Activated CD4-positive, CD25-positive, alpha-beta regulatory T cell (primary cell): ENCODE measurements at places on chromosomes 16 and 17.

GRCh38 chr16:22887445-22887844 is 73.5 kb downstream of the HS3ST2 start:
- no peak for DNase-seq

GRCh38 chr17:73958453-73958852 is 245.0 kb upstream of the RPL38 start:
- DNase-seq: no peak

GRCh38 chr17:18950944-18951905 is 740 bp upstream of the SLC5A10 start:
- no peak for DNase-seq

GRCh38 chr17:68559316-68559715 is 41.9 kb downstream of the FAM20A start:
- no peak for DNase-seq

DNA sequence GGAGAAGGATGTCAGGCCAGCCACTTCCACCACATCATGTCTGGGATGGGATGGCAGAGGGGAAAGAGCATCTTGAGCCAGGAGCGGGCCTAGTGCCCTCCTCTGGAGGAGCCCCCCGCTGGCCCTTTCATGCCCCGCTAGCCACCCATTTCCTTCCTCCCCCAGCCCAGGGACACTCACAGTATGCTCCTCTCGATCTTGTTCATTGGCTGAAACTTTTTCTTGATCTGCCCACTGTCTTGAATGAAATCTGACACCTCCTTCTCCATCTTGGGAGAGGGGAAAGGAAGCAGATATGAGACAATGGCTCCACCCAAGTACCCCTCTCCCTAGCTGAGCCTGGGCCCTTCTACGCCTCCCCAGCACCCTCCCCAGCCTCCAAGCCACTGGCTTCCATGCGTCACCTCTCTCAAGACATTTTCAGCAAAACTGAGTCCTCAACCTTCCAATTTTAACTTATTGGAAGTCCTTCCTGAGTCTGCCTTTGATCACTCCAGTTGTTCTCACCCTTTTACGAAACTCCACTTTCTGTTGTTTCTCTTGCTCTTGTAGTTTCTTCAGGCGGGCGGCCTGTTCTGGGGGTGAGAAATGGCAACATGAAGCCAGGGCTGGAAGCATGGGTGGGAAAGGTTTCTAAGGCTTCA is 7.2 kb downstream of the SPAG7 start:
- DNase-seq: no peak

GRCh38 chr17:69143683-69144231 is 2.1 kb upstream of the ABCA6 start:
- DNase-seq: no peak

DNA sequence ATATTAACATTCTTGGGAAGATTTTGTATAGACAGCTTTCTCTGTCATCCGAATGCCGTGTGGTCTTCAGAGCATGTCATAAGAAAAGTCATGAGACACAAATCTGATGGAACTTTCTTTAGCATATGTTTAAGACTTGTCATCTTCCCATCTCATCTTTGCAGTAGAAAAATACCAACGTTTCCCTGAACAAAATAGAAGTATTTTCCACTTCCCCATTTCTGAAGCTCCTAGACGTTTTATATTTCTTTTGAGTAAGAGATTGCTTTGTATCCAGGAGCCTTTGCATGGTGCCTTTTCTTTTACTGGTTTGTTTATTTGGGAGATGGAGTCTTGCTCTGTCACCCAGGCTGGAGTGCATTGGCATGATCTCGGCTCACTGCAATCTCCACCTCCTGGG is 235.1 kb downstream of the PRKCA start:
- DNase-seq: no peak

GRCh38 chr17:57577751-57578607 is 167.1 kb downstream of the CCDC182 start:
- DNase-seq: no peak

DNA sequence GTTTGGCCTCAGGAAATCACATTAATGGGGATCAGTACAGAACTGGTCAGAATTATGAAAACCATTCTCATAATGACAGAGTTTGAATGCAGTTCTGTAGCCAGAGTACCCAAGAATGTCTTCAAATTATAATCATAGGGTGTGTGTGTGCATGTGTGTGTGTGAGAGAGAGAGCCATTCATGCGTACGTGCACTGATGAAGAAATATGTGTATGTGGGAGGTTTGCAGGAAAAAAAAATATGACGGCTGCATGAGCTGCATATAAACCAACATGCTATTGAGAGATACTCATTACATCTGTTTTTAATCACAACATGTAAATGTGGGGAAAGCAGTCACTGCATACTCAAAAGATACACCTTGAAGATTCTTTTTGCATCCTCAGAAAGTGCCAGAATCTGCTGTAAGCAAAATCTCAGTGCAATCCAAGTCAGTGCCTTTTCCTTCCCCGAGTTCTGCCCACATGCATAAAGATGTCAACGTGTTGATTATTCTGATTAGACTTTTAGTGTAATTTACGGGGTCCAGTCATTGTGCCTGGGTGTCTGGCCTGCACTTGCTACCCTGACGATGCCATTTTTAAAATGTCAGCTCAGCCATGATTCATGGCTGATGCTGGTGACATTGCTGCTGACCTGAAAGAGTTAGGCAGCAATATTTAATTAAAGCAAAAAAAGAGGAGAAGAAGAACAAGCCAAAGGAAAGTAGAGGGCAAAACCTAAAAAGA is 378.7 kb upstream of the ZFHX3 start:
- DNase-seq: no peak

- no peak for DNase-seq
These were observed 128.8 kb upstream of the ASIC2 start for GRCh38 chr17:33421933-33422332.

DNA sequence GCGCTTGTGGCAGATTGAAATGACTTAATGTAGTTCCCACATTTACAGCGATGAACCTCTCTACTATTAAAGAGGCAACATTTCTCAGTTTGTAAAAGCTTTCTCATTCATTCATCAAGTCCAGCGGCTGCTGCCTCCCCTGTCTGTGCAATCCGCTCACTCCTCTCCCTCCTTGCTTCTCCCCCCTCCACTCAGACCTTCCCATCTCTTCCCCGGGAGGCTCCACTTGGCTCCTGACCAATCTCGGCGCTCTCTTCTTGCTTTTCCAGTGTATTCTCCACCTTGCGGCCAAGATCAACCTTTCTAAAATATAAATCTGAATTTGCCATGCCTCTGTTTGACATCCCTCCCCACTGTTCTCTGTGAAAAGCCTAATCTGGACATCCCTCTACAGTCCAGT is 117.5 kb downstream of the ASIC2 start:
- DNase-seq: no peak

GRCh38 chr17:67577429-67578141 is 140.2 kb upstream of the NOL11 start:
- DNase-seq: no peak

GRCh38 chr17:58084317-58084981 is 1.2 kb downstream of the DYNLL2 start:
- DNase-seq: peak; percentile 22

DNA sequence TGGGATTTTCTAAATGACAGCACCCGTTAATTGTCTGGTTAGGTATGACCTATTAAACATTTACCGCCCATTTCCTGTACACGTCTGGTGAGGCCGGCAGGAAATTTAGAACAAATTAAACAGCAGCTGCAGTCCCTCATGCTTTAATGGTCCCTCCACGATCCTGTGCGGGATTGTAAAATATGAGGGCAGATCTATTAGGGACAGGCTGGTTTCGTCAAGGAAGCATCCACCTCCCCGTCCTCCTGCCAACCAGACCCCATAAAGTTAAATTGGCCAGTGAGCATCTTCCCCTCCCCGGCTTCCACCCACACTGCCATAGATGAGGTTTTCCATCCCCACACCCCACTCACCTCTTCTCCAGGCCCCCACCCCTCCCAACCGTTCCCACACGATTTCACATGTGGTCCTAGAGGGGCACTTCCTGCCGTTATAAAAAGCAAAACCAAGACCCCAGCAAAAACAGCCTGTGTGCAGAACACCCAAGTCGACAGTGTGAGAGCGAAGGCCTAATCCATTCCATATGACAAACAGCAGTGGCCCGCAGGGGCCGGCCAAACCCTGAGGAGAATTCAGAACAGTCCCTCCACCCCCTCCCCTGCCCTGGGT is 331.9 kb downstream of the FOXL1 start:
- no peak for DNase-seq

- DNase-seq: peak; percentile 11
These were observed 781 bp downstream of the RSKR start for GRCh38 chr17:28612936-28613872.

- DNase-seq: no peak
These were observed 160.6 kb downstream of the PRKCB start for GRCh38 chr16:23996258-23996955.

DNA sequence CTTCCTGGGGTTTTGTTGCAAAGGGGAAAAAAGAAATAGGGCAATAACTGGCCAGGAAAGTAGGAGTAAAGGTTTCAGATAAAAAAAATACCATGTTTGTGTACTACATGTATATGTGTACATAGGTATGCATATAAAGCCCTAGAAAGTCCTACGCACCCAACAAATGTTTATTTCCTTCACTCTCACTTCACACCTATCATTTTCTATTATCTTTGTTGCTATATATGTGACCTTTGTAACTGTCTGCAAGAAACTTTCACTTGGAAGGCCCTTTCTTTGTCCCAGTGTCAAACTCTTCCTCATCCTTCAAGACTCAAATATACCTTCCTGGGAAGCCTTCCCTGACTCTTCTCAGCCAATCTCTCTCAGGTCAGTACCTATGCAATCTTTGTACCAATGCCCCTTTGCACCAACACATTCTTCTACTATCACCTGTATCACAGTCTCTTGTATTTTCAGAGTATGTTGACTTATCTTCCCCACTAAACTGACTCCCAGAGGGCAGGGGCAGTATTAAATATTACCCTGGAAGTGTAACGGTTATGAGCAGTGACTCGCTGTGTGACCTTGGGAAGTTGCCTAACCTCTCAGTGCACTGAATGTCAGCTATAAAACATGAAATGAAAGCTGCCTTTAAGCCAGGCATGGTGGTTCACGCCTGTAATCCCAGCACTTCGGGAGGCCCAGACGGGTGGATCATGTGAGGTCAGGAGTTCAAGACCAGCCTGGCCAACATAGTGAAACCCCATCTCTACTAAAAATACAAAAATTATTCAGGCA is 6.5 kb downstream of the XPO6 start:
- DNase-seq: no peak

DNA sequence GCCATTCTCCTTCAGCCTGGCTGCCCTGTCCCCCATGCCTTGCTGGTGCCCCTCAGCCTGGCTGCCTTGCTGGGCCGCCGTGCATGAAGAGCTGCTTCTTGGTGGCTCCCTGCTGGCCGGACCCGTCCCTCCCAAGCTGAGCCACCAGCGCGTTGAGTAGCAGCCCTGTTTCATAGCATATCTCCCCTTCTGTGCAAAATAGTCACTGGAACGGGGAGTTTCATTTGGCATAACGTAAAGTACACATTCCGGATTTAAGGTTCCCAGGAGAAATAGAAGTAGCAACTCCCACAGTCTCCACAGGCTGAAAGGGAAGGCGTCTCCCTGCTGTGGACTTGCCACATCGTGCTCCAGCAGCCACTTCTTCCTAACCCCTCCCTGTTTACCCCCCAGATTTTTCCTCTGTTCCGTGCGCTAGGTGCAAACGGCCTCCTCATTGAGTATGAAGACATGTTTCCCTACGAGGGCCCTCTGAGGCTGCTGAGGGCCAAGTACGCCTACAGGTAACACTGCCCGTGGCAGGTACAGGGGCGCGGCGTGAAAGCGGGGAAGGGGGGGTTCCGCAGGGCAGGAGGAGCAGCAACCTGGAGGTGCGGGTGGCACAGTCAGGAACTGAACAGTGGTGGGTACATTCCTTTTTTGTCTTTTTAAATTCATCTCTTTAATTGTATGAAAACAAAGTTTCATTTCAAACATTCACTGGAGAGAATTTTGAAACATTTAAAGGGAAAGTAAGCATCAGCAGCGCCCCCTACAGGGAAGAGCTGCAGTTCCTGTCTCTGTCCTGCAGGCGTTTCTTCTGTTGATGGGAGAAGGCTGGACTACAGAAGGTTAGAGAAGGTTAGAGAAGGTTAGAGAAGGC is 5.8 kb upstream of the OGFOD3 start:
- peak; percentile 19 for DNase-seq

- DNase-seq: no peak
These were observed 5.8 kb upstream of the RPRML start for GRCh38 chr17:46984892-46985291.

- DNase-seq: no peak
These were observed 1.2 kb downstream of the GFAP start for GRCh38 chr17:44914148-44914547.

GRCh38 chr17:57905875-57906455 is 49.2 kb downstream of the CUEDC1 start:
- DNase-seq: no peak

DNA sequence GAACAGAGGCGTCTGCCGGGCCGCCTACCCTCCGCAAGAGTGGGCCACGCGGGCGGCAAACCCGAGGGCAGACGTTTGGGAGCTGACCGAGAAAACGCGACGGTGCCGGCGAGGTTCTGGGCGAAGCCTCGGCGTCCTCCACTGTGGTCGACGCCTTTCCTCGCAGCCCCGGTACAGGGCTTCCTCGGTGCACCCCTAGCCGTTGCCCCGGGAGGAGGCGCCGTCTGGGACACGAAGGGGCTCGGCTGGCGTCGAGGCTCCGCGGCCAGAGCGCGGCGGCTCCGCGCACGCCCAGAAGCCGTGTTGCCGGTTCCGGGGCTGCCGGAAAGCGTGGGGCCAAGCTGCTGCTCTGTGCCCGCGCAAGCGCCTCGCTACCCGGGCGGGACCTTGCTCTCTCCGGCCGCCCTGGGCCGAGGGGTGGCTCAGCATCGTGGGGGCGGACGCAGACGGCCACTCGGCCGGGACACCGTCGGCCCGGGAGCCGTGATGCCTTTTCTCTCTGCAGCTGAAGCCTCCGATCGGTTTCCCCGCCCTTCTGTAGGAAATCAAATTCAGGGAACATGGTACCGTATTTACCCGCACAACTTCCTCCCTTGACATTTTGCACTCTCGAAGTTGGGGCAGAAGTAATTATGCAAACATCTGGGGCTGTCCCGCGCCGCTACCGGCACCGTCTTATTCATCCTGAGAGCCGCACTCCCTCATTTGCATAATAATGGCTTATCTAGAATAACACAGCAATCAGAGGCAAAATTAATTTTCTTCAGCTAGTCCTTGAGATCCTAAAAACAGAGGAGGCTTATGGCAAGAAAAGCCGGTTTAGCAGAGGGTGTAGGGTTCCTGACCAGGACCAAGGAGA is 7.3 kb upstream of the CBX8 start:
- peak; percentile 23 for DNase-seq

- no peak for DNase-seq
These were observed 26.2 kb downstream of the ADAMTS18 start for GRCh38 chr16:77408607-77409006.

DNA sequence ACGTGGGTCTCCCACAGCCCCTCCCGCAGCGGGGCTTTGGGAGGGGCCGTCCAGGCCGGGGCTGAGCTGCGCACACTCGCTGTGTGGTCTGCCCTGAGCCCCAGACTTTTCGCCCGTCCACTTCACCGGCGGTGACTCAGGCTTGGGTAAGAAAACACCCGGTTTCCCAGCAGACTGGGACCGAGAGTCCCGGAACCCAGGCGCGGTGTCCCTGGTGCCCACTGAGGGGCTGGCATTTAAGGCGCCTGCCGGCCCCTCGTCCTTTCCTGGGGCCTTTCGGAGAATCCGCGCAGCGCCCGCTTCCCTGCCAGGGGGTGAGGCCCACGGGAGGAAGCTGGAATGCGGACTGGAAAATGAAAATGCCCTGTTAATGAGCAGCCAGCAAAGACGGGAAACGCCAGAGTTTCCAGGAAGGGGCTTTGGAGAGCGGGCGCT is 100.3 kb downstream of the C16orf95 start:
- no peak for DNase-seq

GRCh38 chr16:59216291-59216690 is 482.2 kb upstream of the GOT2 start:
- DNase-seq: no peak
